T-helper 9 cell (primary cell): ENCODE measurements at places on chromosomes 6 and 20.

DNA sequence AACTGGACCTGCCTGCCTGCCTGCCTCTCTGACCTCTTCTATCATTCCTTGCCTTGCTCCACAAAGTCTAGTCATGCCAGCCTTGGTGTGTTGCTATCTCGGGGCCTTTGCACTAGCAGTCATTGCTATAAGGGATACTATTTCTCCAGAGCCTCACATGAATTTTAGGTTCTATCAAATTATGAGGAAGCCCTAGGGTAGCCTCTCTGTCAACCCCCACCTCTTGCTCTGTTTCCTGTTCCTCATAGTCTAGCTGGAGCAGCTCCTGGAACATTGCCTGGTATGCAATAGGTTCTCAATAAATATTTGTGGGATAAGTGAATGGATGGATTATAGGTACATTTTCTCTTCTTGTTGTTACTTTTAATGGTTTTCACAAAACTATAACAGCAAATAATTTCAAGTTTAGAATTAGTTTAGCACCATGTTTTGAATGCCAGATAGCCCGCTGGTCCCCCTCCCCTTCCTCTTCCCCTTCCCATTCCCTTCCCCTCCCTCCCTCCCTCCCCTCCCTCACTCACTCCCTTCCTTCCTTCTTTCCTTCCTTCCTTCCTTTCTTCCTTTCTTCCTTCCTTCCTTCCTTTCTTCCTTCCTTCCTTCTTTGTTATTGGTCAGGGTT is 46.9 kb upstream of the DTNBP1 start:
- no peak for DNase-seq

GRCh38 chr6:6758915-6759654 is 170.6 kb downstream of the LY86 start:
- no peak for DNase-seq

DNA sequence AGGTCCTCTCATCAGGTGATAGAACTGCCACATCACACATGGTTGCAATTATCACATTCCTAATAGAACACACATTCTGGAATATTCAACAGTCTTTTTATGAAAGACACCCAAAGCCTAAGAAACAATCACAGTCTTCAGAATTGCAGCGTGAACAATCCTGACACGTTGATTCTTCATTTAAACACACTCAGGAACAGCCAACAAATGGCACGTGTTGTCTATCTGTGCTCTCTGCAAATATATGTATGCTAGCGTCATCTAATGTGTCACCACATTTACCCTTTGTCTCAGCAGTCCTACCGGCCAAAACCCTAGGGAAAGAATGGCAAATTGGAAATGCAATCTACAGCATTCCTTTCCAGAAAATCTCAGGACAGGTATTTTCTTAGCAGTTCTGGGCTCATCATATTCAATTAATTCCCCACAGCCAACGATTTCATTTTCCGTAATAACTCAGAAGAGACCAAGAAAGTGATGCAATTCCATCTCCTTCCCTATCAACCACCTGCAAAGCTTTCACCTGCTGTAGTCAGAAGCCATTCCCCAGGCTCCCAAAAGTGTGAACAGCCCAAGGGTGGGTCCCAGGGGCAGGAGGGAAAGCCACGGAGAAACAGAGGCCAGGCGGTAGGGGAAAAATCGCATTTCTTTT is 280.3 kb upstream of the JARID2 start:
- no peak for DNase-seq

DNA sequence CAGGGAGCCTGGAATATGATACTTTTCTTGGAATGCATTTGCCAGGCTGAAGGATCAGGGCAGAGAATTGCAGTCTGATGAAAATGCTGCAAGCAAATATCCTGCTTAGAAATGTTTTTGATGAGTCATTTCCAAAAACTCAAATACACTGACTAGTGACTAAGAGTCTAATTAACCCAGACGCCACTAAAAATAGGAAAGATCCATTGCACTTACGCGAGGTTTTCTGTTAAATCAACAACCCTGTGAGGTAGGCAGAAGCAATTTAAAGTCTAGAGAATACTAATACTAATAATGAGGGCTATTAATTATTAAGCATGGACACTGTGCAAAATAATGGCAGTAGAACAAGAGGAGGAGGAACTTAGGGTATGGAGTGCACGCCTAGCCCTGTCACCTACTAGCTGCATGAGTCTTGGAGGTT is 130.1 kb upstream of the DOK5 start:
- no peak for DNase-seq

- no peak for DNase-seq
These were observed 46.7 kb upstream of the MOCS1 start for GRCh38 chr6:39980839-39981580.

GRCh38 chr6:2875359-2876191 is 27.5 kb downstream of the SERPINB9 start:
- DNase-seq = peak; percentile 43

- no peak for DNase-seq
These were observed 9.3 kb downstream of the SLC9A8 start for GRCh38 chr20:49821870-49822331.

DNA sequence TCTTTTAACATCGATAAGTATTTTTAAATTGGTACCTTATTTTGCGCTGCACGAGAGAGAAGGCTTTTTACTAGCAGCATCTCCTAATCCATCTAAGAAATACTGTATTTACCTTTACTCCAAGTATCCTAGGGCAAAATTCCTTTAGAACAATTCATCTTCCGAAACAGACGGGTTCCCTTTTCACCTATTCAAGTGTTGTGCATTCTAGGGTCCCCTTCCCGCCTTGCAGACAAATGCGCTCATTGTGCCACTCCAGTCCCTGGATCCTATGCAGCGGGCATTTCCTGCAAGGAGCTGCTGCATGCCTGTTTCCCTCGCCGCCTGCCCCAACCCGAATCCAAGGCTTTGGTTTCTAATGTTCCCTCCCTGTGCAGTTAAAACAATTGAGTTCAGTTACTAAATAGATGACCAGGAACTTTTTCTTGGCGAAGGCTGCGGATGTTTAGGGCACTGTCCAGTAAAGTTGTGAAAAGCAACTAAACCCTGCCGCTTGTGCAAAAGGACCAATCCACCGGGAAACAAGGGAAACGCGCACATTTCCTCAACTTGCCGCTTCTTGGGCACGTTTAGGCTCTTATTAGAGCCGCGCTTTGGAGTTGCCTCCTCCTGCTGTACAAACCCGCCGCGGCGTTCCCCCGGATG is 556 bp upstream of the SCAF8 start:
- DNase-seq = no peak

DNA sequence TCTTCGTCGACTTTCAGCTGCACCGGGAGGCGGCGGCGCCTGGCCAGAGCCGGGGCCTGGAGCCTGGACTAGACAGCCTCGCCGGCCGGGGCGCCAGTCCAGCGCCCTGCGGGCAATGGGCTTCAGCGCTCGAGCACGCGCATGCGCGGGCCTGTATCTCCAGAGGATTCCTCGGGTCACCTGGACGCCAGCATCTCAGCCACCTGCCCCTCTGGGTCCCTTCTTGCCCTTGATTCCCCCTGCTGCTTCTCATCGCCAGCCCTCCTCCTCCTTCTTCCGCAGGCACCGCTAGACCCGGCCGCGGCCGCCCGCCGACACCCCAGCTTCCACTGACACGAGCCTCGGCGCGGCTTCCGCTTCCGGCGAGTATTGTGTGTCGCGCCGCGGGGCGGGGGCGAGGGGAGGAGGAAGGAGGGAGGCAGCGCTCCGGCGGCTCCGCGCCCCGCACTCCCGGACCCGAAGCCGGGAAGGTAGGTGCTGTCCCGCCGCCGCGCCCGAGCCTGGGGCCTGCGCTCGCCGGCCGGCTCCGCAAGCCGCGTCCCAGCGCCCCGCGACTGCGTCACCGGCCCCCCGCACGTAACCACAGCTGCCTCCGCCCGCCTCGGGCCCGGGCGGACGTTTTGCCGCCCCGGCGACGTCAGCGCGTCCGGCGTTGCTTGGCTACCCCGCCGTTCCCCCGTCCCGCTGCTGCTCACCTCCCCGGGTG is at the start of gene TRIM39:
TRIM39 (plus strand) TSS at position 402 of the 706 bp plus-strand sequence. CDS start 2,391 bp downstream, outside the sequence.
- peak; percentile 87 for DNase-seq

GRCh38 chr6:38432479-38432878 is 207.2 kb downstream of the BTBD9 start:
- DNase-seq = no peak

GRCh38 chr6:88910922-88911778 is 52.3 kb downstream of the RNGTT start:
- no peak for DNase-seq

GRCh38 chr6:8415280-8415679 is 20.1 kb downstream of the SLC35B3 start:
- no peak for DNase-seq

GRCh38 chr6:88815491-88815890 is 147.9 kb downstream of the RNGTT start:
- no peak for DNase-seq

GRCh38 chr6:151900256-151900655 is 92.8 kb downstream of the ESR1 start:
- no peak for DNase-seq

DNA sequence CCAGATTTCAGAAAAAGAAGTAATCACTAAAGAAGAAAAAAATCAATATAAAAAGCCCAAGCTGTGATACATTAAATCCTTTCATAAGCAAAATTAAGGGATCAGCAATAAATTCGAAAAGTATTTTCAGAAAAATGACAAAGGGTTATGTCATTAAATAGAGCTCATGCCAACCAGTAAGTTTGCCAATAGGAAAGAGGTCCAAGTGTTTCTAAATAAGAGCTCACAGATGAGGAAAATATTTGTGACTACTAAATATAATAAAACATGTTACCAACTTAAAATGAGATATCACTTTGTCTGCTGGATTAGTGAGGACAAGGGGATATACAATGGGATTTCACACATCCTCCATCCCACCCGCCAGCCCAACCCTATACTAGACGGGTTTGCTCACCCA is 140.3 kb upstream of the EYA4 start:
- no peak for DNase-seq

GRCh38 chr20:64065062-64065973 is 2.3 kb downstream of the TCEA2 start:
- no peak for DNase-seq

- DNase-seq = peak; percentile 8
These were observed 1.5 kb upstream of the CITED2 start for GRCh38 chr6:139376017-139376330.

- DNase-seq = no peak
These were observed 73.6 kb downstream of the TRERF1 start for GRCh38 chr6:42378125-42378524.

DNA sequence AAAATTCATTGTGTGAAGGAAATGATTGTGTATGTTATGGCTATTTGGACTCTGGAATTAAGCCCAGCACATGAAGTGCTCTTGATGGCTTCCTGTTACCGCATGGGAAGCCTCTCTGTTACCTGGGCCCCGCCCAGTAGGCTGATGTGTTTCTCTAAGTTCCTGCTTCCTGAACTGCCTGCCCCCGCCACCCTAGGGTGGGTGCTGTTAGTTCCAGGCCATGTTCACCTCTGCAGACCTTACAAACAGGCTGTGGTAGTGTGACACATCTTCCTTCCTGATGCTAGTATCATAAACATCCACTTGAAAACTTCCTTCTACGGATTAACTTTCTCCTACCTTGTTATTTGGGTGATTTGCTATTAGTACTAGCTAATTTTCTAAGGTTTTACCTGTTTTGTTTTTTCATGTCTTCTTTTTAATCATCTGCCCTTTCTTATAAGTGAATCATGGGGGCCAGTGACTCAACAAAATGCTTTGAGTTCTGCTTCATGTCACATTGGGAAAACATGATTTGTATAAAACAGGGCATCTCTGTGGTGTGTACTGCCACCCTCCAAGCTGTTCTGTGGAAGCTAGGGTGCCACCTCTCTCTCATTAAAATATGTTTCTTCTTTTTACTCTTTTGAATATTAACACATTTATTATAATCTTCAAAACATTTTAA is 40.6 kb downstream of the SH3BGRL2 start:
- DNase-seq = no peak

DNA sequence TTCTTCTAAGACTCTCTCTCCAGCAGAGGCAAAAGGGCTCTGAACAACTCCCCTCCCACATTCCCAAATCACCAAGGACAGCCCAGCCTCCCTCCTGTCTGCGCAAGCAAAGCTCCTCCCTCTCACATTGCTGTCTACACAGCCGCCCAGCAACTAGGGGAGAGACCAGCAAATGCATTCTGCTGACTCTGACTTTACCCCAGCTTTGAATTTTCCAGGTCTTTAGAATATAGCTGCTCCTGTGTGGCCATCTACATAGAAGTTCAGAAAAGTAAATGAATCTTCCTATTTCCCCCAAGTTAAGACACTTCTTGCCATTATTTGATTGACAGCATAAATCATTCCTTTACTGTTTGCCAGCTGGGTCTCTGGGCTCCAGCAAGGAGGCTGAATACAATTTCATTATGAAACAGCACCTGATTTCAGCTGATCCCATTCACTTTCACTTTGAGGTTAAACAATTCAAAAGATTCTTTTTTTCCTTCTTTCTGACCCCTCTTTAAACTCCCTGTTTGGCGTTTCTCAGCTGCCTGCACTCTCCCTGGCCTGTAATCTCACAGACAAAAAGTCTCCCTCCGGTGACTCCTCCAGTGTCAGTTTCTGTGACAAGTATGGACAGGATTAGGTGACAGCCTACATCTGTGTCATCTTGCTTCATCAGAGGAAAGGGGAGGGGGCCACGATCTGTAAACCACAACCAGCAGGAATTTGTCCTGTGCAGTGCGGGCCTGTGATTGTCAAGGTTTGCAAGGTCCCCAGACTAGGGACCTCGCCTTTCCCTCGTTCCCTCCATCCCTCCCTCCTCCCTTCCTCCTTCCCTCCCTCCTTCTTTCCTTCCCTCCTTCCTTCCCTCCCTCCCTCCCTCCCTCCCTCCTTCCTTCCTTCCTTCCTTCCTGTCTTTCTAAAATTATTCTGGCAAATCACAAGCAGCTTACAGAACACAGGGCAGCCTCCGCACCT is 205.6 kb upstream of the RIN2 start:
- no peak for DNase-seq

- DNase-seq = no peak
These were observed 63.4 kb upstream of the SIRPG start for GRCh38 chr20:1720845-1721475.

DNA sequence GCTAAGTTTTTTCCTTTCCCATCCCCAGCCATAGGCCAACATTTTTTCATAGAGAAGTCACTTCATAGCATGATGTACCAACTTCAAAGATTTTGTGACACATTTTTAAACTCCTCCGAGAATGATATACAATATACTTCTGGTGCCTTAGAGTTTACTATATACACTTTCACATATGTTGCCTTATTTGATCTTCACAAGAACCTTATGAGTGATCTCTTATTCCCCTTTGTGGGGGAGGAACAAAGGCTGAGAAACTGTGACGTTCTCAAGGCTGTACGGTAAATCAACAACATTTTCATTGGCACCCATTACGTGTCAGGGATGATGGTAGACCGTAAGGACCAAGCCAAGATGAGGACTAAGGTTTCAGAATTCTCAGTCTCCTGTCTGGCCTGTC is 130.0 kb downstream of the RFPL4B start:
- no peak for DNase-seq

- no peak for DNase-seq
These were observed 18.3 kb downstream of the SIM1 start for GRCh38 chr6:100446115-100447080.

- peak; percentile 49 for DNase-seq
These were observed 30.8 kb downstream of the SF3B5 start for GRCh38 chr6:144064402-144065212.

GRCh38 chr20:17508756-17509155 is 22.4 kb downstream of the BFSP1 start:
- no peak for DNase-seq
